ENCODE measurements at places on chromosomes 6 and 20. TPM values are rescaled to one million over a fixed set of nuclear protein-coding genes. Genes with fewer than 3 reads are reported as not detected.
A peak's percentile ranks its signal among the peaks of the same experiment; 100 is the strongest.

Gene CCN6
- total RNA-seq = not detected

Gene WFDC10B
- total RNA-seq = not detected

Gene SPATS1
- total RNA-seq = not detected

Gene PSORS1C2
- total RNA-seq = not detected

Gene TP53TG5
- not detected for total RNA-seq

Gene ADGB
- total RNA-seq = not detected

Gene SMLR1
- total RNA-seq = not detected

Gene PTCRA
- total RNA-seq = not detected

- no peak for DNase-seq
These were observed 53.0 kb downstream of the SRC start for GRCh38 chr20:37398750-37399621.

- peak; percentile 27 for DNase-seq
These were observed 171.1 kb downstream of the ADAT2 start for GRCh38 chr6:143279385-143279784.

GRCh38 chr20:10761232-10761631 is 87.4 kb upstream of the JAG1 start:
- peak; percentile 99 for DNase-seq

DNA sequence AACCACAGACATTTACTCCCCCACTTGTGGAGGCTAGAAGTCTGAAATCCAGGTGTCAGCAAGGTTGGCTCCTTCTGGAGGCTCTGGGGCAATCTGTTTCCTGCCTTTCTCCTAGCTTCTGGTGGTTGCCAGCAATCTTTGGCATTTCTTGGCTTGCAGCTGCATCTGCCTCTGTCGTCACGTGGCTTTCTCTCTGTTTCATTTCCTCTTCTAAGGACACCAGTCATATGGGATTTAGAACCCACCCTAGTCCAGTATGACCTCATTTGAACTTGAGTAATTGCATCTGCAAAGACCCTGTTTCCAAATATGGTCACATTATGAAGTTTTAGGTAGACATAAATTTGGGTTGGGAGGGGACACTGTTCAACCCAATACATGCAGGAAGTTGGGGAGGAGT is 56.2 kb upstream of the EPB41L1 start:
- DNase-seq = peak; percentile 44

DNA sequence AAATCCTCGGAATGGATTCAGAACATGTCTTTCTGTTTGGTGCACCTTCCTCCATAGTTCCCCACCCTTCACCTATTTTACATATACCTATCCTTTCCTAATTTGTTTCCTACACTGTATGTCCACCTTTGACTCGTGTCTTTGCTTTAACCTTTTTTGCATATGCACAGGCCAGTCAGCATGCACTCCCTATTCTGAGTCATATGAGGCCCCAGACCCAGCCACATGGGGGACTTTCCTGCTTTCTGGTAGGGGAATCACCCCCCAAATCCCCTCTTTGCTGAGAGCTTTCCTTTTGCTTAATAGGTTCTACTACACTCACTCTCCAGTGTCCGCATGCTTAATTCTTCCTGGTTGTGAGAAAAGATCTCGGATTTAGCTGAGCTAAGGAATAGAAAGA is 393.8 kb upstream of the IMPG1 start:
- DNase-seq = no peak

DNA sequence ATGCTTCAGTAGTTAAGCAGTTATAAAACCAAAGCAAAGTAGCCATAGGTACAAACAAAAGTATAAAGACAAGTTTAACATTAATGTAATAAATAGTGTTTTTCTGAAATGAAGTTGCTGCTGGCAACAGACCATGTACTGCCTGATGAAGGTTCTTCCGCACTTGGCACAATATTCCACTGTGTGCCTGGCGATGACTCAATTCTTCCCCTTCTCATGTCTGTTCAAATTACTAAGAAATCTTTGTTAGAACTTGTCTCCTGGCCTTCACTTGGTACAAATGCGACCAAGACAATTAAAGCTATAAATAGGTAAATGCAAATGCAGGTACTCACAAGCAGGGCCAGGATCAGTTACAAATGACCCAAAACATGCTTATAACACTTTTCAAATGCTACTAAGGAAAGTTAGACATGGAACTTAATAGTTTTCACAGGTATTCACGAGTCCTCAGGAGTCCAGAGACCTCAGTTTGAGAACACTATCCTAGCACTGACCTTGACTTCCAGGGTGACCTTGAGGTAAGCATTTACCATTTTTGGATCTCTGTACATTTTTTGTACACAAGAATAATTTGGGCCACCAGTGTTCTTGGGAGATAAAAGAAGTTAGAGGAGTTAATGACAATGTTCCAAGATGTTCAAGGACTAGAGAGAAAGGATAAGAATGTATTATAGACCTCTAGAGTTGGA is 8.1 kb upstream of the DDR1 start:
- peak; percentile 98 for DNase-seq

DNA sequence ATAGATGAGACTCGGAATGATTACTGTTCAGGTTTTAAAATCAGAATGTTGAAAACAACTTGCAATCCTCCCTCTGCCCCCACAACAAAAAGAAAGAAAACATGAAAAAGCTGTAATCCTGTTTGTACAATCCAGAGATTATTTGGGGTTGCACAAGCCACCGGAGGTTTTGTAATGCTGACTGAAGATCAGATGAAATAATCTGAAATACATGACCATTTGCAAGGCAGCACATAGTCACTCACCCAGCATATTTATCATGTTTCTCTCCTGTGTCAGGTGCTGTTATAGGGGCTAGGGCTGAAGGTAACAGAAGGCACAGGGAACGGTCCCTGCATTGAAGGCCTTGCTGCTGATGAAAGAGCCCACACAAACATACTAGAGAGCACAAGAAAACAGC is 85.3 kb downstream of the SIM1 start:
- DNase-seq = no peak

DNA sequence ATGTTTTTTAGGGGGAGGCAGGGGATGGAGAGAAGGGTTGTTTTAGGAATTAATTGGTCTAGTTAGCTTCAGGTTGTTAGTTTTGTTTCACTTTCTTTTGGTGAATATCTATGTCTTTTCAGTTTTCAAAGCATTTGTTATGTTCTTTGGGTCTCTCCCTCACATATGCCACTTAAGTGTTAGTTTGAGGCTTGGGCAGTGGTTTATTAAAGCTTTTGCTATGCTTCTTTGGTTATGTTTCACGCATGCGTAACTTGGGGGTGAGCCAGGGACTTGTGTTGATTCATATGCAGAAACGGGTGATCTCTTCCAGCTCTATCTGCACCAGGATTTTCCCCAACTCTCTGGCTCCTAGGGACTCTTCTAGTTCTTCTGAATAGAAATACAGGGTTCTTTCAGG is 11.4 kb upstream of the MMS22L start:
- DNase-seq = peak; percentile 36

DNA sequence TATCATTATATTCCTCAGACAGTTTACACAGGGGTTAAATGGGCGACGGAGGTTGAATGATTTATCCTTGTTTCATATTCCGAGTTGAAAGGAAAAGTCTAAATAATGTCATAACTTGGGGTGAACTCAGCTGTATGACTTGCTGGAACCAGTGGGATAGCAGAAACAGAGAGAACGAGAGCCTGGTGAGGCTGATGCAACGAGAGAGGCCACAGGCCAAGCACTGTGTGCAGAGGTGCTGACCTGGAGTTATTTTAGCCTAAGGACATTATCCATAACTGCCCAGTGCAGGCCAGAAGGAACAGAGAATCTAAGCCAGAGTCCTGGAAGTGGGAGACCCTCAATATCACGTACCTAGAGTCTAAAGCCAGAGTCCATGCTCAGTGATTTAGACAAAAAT is 394.9 kb downstream of the MAFB start:
- DNase-seq = no peak

- no peak for DNase-seq
These were observed 668.2 kb downstream of the DHX35 start for GRCh38 chr20:39630215-39630908.

DNA sequence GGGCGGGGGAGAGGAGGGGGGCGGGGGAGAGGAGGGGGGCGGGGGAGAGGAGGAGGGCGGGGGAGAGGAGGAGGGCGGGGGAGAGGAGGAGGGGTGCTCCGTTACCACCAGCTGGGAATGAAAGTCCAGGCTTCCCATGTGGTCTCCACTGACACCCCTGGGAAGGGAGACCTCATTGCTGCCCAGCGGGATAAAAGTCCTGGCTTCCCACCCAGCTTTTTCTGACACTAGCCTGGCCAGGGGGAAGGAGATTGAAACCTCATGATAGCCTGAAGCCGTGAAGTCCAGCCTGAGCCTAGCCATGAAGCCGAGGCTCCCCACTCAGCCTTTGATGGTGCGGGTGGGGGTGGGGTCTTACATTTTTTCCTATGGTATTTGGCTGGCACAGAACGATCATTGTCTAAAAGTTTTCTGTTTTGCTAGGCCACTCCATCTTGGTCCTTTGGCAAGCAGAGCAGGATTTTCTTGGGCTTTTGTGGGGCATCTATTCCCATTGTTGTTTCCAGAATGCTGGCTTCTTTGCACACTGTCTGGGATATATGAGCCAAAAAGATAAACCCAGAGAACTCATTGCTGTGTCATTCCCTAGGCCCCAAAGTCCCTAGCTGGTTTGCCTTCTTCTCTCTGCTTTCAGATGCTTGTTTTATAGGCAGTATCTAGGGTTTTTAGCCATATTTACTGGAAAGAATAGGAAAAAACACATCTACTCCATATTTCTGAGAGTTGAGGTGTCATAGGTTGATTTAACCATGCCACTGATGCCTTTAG is 67.9 kb upstream of the RNF24 start:
- DNase-seq = no peak

Data from bronchial epithelial cell (primary cell).